Fibroblast of lung (primary cell): ENCODE measurements at places on chromosomes 5 and 9. TPM values are rescaled to one million over a fixed set of nuclear protein-coding genes. Genes with fewer than 3 reads are reported as not detected.

The TEK gene
- 0.51 and 1.8 TPM in 2 replicates for total RNA-seq

DNA sequence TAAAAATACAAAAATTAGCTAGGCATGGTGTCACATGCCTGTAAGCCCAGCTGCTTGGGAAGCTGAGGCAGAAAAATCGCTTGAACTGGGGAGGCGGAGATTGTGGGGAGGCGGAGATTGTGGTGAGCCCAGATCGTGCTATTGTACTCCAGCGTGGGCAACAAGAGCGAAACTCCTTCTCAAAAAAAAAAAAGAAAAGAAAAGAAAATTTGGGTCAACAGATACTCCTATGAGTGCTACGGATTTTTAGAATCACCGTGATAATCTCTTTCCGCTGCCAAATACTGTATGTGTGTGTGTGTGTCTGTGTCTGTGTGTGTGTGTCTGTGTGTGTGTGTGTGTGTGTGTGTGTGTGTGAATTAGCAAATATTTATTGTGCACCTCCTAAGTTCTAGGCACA, 64.4 kb downstream of the ARRDC3 start:
- no peak for DNase-seq

The SLC45A2 gene
- total RNA-seq, result under 0.01 TPM in 2 replicates

The PCDHB2 gene
- total RNA-seq, result 1.8 and 4.6 TPM in 2 replicates

DNA sequence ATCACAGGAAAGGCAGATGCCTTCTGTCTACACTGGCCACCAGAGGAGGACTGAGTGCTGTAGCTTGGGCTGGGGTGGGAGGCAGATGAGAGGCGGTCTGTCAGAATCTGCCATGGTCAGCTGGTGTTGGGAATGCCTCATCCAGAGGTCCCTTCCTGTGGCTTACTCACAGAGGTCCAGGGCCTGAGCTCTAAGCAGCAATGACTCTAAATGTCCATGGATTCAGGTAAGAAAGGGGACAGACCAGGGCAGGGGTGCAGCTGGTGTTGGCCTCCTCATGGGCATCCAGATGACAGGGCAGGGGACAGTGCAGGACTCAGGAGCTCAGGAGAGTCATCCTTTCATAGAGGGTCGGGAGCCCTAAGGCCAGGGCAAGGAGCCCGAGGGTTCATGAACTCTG, 165.0 kb downstream of the ICE1 start:
- DNase-seq, result no peak

DNA sequence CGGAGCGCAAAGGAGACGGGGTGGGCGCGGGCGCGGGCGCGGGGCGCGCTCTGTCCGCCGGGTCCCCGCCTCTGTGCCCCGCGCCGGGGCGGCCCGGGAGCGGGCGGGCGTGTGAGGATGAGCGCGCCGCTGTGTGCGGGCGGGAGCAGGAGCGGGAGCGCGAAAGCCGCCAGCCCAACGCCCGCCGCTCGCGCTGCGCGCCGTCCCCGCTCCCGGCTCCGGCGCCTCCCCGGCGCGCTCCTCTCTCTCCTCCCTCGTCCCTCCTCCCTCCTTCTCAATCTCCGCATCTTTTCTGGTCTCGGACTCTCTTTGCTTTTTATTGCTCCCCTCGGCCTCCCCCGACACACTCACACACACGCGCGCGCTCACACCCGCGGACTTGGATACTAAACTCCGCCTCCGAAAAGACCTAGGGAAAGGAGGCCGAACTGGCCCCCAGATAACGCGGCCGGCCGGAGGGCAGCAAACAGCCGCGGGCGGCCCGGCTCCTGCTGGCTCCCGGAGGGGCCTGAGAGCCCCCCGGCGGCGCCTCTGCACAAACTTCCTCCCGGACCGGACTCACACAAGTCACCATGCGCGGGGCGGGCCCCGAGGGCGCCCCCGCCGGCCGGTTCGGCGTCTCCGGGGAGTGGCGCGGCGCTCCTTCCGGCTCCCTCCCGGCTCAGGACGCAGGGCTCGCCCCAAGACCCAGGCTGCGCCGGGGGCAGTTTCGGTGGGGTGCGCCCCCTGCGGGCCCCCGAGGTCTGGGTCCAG, at the start of gene FIBCD1:
Gene FIBCD1 (minus strand): TSS at position 596 of the 753 bp plus-strand sequence. CDS start 640 bp downstream, outside the sequence.
- peak; percentile 47 for DNase-seq

- DNase-seq, result no peak
Observed at GRCh38 chr5:66302344-66302743, 158.2 kb downstream of the SREK1 start.

DNA sequence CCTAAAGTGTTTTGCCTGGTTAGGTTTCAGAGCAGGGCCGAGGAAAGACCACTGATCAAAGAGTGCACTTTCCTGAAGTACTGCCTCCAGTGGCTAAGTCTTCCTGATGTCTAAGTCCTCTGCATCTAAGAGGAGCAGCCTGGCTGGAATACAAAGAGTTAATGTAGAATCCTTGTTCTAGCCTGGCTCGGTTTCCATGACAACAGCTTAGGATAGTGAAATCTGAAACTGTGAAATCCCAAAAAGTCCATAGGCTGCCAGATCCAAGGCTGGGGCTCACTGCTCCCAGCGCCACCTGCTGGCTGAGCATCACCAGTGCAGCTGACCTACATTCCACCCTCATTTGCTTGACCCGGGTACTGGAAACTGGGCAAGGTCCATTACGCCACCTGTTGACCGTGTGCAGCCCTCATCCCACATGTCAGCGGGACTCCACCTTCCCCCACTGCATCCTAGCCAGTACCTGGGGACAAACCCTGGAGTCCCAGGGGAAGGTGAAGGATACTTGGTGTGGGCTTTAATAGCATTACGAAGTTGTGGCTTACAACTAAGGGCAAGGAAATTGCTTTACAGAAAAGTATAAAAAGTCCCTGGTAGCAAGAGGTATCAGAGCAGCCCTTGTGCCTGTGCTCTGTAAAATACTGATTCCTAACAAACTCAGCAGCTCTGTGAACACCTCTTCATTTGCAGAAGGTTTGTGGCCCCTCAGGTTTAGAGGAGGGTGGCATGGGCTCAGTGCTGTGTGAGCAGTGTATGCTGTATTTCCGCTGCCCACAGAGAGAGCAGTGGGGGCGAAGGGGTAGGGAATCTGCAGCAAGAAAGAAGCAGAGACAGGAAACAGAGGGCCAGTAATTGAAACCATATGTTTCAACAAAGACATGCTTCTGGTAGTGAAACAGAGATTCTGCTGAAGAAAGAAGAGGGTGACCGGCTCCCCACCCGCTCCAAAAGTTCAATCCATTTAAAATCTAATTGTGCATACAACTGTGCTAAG, 36.0 kb downstream of the PCDHGC5 start:
- peak; percentile 99 for DNase-seq

GRCh38 chr5:71892641-71893365, 173.7 kb downstream of the CARTPT start:
- DNase-seq, result no peak

GRCh38 chr5:169889572-169889971, 90.7 kb downstream of the INSYN2B start:
- DNase-seq, result no peak

DNA sequence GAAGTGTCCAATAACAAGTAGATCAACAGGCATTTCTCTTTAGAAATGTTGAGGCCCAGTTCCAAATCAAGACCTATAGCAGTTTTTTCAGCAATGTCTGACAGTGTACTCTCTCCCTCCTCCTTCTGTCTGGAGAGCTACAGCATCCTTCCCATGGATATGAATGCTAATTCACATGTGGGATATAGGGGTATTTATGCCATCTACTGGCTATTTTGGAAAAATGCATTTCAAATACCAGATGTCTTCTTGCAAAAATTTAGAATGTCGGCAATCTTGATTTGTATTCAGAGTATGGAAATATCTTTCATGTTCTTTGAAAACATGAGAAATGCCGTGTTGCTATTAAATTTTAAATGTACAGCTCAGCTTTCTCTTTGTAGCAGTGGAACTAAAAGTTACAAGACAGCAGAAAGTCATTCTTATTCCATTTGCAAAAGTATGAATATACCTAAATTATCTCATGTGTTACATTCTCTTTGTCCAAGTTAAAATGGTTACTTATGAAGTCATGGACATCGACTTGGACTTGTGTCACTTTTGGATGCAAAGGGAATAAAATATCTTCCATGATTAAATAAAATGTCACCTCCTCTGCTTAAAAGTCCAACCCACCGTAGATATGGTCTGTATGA, 647.8 kb downstream of the TAF11L14 start:
- peak; percentile 59 for DNase-seq

- no peak for DNase-seq
Observed at GRCh38 chr9:20479419-20480155, 142.7 kb downstream of the MLLT3 start.

The GRM6 gene
- total RNA-seq, result not detected in 2 replicates

- DNase-seq, result no peak
Observed at GRCh38 chr5:88256872-88257271, 11.8 kb downstream of the TMEM161B start.

- no peak for DNase-seq
Observed at GRCh38 chr5:51632793-51633192, 249.5 kb downstream of the ISL1 start.

The SLC6A18 gene
- not detected in 2 replicates for total RNA-seq

The ENHO gene
- total RNA-seq, result under 0.01 TPM in 1 of 2 replicates, not detected in the other

DNA sequence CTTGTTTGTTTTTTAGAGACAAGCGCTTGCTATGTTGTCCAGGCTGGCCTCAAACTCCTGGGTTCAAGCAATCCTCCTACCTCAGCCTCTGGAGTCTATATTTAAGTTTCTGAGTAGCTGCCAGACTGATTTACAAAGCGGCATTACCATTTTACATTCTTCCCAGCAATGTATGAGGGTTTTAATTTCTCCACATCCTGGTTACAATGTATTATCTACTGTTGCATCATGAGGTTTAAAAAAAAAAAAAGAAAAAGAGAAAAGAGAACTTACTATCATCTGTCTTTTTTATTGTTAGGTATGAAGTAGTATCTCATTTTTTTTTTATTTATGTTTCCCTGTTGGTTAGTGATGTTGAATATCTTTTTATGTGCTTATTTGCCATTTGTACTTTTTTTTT, 18.9 kb upstream of the CLINT1 start:
- peak; percentile 15 for DNase-seq

- DNase-seq, result no peak
Observed at GRCh38 chr9:13779106-13779505, 499.6 kb upstream of the MPDZ start.

- peak; percentile 48 for DNase-seq
Observed at GRCh38 chr5:138180183-138180782, 1.4 kb downstream of the KIF20A start.

The ADRB2 gene
- total RNA-seq, result 1.0 and 4.5 TPM in 2 replicates

DNA sequence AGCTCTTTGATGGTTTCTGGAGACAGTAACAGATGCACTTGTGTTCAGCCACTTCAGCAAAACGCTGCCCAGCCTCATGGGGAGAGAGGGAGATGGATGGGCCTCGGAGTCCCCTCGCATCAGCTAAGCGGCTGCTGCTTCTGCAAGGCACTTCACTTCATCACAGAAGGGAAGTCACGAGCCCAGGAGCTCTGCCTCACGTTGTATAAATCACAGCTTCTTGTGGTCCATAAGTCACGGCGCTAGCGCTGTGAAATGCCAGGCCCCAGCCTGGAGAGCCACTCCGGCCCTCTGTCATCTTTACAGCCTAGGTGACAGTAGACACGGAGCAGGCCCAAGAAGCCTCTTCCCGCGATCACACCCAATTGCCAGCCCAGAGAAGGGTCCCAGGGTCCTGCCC, 23.4 kb downstream of the DBH start:
- no peak for DNase-seq

GRCh38 chr5:134906811-134907210, 1.9 kb downstream of the PCBD2 start:
- DNase-seq, result no peak

The G3BP1 gene
- 110 and 132 TPM in 2 replicates for total RNA-seq

The S1PR3 gene
- total RNA-seq, result 20.5 and 23.1 TPM in 2 replicates

DNA sequence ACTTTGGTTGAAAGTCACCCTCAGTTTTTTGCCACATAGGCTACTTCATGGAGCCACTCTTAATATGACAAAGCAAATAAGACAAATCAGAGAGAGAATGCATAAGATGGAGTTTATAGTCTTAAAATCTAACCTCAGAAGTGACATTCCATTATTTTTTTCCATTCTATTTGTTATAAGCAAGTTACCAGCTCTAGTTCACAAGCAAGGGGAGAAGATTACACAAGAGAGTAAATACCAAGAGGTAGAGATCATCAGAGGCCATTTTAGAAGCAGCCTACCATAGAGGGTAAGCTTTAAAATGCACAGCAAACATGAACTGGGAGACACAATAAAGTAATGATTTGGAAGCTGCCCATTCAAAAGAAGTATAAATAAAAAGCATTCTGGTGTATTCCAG, 651.3 kb upstream of the MEF2C start:
- no peak for DNase-seq

DNA sequence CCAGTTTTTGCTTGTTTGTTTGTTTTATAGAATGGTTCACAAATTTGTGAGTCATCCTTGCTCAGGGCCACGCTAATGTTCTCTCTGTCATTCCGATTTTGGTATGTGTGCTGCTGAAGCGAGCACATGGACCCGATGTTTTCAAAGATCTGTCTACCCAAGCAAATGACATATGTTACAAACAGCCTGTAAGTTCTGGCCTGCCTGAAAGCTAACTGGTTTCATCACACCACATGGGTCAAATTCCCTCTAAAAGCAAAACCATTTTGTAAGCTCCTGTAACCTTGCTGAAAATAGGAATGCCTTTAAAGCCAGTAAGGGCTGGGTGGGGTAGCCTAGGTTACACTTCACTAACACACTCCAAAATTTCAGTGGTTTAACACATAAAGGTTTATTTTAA, 25.4 kb downstream of the DMRT3 start:
- no peak for DNase-seq

DNA sequence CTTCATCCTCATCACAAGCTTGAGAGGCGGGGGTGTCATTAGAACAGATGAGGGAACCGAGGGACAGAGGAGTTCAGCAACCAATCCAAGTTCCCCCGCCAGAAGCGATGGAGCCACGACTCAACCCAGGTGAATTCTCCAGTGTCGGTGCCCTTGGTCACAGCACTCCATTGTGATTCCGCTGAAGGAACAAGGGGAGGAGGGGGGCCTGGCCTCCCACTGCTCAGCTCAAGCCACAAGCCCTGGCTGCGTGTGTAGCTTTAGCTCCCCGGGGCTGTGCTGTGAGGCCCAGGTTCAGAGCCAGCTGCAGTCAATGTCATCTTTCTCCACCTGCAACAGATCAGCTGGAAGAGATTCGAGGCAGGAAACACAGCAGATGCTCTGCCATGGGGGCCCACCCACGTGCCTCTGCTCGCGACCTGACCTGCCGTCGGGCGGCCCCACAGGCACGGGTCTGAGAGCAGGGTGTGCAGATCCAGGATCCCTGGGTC, 72.6 kb downstream of the GTF3C4 start:
- no peak for DNase-seq

DNA sequence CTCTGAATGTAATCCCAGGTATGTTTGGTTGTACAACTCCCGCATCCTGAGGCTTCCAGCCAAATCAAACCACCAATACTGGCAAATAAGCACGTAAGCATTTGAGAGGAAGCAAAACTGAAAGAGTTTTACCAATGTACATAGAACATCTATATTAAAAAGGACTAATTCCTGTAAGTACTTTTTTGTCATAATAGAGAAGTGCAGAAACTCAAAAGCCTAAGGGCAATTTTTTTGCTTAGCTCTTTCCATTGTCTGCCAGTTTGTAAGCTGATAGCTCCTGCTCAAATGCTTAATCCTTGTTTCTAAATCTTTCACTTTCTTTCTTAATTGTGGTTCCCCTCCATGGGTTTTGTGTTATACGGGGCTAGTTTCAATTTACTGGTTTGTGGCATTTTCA, 1151.8 kb downstream of the CDH12 start:
- no peak for DNase-seq

The TMEM174 gene
- total RNA-seq, result not detected in 2 replicates

- DNase-seq, result peak; percentile 12
Observed at GRCh38 chr5:65475336-65475735, 6.4 kb downstream of the ADAMTS6 start.
